ENCODE measurements at places on chromosomes 4 and X.

GRCh38 chrX:95057341-95057740 is 1383.3 kb downstream of the FAM133A start:
- no peak for DNase-seq

- DNase-seq, result no peak
Measured at GRCh38 chrX:19532709-19533108, 17.4 kb upstream of the MAP3K15 start.

GRCh38 chrX:81229901-81230300 is 28.0 kb downstream of the SH3BGRL start:
- DNase-seq, result no peak

GRCh38 chr4:115376866-115377265 is 263.4 kb upstream of the NDST4 start:
- DNase-seq, result no peak

DNA sequence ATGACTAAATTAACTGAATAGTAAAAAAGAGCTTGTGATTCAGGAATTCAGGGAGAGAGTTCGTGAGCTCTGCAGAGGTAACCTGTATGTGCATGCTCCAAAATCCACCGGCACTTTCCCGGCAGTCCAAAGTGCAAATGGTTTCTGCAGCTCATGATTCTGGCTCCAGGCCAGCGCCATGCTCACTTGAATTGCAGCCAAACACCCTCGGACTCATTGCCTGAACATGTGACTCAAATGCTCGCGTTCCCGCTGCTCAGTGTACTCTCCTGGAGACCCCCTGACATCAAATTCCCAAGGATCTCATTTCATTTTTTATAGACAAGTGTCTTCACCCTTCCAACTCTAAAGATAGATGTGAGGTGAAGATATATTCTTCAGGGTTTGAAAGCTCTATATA is 44.1 kb upstream of the SH3RF1 start:
- no peak for DNase-seq

DNA sequence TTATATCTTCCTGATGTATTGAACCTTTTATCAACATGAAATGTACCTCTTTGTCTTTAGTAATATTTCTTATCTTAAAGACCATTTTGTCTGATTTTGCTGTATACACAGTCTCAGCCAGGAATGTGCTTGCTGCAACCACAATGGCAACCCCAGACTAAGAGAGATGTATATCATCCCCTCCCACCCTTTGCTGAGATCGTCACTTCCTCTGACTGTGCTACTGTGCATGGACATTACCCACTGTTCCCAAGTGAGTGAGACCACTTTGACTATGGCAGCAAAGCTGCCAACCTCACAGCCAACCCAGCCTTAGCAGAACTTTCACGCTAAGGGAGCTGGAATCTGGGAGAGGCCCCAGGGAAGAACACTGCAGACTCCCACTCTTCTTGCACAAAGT is 46.0 kb downstream of the EIF2S3 start:
- DNase-seq, result no peak

DNA sequence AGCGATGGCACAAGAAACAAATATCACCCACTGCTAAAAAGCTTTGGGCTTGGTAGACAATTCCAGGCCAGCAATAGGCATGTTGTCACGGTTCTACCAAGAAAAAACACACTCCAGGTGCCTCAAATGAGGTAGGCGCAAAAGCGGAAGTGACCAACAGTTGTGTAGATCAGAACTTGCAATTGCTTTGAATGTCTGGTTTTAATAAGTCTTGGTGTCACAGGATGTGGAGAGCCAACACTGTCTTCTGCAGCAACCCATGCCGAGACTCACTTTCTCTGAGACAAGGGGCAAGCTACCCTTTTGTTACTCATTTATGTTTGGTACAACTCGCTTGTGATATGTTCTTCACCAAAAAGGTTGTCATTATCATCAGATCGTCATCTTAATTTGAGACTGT is 188.8 kb downstream of the HS6ST2 start:
- no peak for DNase-seq

GRCh38 chr4:1596393-1596792 is 87.7 kb downstream of the FAM53A start:
- no peak for DNase-seq

DNA sequence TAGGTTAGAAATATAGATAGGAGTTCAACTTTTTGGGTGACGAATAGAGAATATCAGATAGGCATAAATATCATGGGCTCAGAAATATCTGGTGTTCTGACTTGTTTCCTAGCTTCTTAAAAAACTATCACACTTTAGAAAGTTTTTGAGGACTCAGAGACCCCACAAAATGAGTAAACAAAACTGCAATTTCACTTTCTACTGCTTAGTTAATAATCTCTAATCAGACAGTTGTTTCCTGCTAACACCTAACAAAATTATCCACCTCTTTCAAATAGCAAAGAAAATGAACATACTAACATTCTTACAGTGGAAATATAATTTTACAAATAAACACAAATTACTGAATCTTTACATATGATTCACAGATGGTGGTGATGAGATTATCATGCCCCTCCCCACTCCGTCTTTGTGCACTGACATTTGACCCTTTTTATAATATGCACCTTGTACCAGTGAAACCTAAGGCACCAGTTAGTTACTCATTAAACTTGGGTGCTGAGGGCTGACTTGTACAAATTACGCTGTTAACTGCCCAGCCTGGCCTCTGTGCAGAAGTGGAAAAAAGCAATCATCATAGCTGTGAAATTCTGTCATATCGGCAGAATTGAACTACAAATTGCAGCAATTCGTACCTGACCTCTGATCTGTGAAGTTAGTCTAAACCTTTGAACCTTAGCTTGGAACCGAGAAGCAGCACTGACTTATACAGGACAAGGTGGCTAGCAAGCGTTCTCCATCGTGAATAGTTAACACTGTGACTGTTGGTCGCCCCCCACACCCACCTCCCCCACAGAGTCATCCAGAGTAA is 138.7 kb downstream of the CHRNA9 start:
- DNase-seq, result no peak

- no peak for DNase-seq
Measured at GRCh38 chrX:133402042-133402453, 13.2 kb downstream of the GPC4 start.

DNA sequence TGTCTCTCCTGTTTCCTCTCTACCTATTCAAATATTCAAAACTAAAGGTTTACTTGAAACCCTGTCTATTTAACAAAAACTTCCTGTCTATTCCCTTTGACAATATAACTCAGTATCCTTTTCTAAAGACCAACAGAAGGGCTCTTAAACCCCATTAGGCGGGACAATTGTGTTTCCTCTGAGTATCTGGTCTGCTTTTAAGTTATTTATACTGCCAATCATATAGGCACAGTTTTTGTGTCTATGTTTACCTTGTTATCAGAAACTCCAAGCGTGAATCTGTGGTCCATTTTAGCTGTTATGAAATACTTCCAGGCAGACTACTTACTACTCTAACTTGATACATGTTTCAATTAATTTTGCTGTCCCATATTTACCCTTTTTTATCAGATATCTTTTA is 350.0 kb upstream of the CTSO start:
- DNase-seq, result no peak

- no peak for DNase-seq
Measured at GRCh38 chr4:86831262-86832130, 17.7 kb downstream of the SLC10A6 start.

- no peak for DNase-seq
Measured at GRCh38 chr4:7226439-7226838, 34.1 kb downstream of the SORCS2 start.
